ENCODE measurements at places on chromosomes 16 and 17.

- peak; percentile 88 for DNase-seq
These were observed 10.7 kb upstream of the SMTNL2 start for GRCh38 chr17:4573669-4574068.

DNA sequence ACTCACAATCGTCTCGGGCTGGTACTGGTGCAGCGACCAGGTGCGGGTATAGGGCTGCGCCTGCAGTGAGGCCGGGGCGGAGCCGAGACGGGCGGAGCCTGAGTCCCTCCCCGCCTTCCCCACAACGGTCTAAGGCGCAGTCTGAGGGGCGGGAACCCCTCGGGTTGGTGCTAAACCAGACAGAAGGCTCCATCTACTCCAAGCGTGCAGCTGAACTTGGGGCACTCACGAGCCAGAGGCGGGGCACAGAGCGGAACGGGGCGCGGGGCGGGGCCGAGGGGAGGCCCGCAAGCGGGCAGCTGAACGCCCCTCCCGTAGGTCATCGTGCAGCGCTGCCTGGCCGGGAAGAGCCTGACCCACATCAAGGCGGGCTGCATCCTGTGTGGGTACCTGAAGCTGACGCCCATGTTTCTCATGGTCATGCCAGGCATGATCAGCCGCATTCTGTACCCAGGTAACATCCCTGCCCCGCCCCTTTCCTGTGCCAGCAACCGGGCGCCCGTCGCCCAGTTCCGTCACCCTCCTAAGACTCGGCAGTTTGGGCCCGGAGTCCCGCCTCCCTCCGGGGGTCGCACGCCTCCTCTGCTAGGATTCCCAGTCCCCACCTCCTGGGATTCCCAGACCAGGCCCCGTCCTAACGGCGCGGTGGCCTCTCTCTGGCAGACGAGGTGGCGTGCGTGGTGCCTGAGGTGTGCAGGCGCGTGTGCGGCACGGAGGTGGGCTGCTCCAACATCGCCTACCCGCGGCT, 5.0 kb downstream of the SLC5A2 start:
- DNase-seq, result no peak

DNA sequence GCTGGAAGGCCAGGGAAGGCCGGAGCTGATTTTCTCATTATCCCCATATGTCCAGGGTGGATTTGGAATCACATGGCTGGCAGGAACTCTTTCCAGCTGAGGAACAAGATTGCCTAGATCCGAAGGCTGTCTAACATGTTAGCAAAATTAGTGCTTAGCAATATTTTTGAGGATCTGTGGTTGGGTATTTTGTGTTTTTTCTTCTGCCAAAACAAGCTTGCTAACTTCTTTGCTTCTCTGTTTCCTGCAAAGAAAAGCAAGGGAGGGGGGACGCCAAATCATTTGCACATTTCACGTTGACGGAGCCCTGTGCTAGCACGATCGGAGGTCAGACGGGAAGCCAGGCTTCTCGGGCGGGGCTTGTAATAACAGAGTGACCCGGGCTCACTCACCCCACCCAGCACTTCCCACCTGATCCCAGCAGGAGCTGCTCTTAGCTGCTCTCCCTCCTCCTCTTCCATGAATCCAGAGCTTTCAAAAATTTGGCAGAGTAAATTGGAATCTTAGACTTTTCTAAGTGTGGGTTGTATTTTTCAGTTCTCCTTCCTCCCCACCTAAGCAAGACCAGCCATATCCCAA, 33.3 kb upstream of the FOXF1 start:
- DNase-seq, result no peak

- DNase-seq, result no peak
These were observed 742 bp downstream of the PFN1 start for GRCh38 chr17:4947411-4948165.

DNA sequence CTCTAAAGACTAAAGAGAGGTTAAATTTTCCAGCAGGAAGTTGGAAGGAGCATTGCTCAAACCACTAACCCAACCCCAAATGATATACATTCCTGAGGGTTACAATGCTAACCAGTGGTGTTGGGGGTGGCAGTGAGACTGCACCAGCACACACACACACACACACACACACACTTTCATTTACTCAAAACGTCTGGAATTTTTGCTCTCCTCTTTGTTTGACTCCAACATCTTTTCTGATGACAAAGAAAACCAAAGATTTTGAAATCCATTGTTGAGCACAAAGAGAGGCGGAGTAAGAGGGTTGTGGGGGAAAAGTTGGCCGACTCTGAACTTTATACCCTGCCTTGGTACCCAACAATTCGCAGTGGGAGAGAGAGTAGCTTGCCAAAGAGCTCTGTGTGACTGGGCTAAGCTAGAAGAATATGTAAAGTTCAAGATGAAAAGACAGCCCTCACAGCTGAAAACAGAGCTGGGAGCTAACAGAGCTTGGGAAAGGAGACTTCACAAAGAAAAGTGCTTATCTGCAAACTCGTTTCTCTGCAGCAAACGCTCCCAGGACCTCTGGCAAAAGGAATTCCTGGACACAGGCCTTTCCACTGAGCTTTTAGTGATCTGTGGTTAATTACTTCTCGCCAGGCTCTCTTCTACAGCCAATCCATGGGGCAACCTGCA, 426.0 kb upstream of the CDH11 start:
- DNase-seq, result no peak

DNA sequence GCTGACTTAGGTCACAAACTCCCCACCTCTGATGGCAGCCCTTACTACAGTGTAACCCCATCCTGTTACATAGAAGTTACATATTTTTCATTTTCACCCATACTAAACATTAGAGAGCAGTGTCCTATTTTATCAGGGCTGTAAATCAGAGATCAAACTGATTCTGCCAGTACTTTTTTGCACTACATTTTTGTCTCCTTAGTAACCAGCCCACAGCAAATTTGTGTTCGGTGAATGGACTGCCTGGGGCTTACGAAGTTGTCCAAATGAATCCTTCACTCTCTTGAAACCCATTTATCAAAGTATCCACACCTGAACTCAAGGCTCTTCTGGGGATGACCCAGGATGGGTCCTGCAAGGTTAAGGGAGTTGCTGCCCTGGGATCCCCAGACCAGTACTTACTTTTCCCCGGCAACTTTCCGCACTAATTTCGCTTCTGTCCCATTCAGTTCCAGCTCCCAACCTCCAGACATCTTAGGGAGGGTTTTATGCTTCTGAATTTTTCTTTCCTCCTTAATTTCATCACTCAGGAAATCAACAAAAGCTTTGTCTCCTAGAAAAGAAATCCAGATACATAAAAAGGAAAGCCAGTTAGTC, 1.1 kb downstream of the C1QBP start:
- DNase-seq, result no peak

- DNase-seq, result no peak
These were observed 48.1 kb downstream of the MARF1 start for GRCh38 chr16:15594711-15595320.

- no peak for DNase-seq
These were observed 26.8 kb upstream of the PRKCA start for GRCh38 chr17:66275651-66276050.

DNA sequence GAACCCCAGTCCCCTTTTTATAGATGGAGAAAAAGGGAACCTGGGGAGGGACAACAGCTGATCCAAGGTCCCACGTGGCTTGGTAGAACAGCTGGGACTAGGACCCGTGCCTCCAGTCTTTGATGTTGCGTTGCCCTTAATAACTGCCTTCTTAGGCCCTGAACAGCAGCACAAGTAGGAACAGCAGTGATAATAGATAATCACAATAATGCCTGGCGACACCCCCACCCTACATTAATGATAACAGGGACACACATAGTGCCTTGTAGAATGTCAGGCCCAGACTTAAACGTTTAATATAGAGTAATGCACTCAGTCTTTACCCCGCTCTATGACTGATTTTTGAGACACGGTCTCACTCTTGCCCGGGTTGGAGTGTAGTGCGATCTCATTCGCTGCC, 96.4 kb downstream of the ABCC6 start:
- no peak for DNase-seq

GRCh38 chr17:54785643-54786268, 114.9 kb upstream of the TOM1L1 start:
- no peak for DNase-seq

DNA sequence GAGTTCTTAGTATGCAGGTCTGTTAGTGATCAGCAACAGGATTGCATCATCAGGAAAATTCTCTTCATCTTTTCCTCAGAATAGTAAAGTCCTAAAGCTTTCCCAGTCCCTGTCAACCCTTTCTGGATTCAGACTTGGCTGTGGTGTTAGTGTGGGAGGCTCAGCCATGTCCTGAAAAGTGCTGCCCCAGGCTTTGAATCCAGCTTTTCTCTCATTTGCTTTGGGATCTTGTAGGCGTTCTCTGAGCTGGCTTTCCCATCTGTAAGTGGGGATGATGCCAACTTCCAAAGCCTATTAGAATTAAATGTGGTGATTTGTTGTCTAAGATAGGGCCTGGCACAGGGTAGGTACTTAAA, 3.0 kb downstream of the ALKBH5 start:
- no peak for DNase-seq

DNA sequence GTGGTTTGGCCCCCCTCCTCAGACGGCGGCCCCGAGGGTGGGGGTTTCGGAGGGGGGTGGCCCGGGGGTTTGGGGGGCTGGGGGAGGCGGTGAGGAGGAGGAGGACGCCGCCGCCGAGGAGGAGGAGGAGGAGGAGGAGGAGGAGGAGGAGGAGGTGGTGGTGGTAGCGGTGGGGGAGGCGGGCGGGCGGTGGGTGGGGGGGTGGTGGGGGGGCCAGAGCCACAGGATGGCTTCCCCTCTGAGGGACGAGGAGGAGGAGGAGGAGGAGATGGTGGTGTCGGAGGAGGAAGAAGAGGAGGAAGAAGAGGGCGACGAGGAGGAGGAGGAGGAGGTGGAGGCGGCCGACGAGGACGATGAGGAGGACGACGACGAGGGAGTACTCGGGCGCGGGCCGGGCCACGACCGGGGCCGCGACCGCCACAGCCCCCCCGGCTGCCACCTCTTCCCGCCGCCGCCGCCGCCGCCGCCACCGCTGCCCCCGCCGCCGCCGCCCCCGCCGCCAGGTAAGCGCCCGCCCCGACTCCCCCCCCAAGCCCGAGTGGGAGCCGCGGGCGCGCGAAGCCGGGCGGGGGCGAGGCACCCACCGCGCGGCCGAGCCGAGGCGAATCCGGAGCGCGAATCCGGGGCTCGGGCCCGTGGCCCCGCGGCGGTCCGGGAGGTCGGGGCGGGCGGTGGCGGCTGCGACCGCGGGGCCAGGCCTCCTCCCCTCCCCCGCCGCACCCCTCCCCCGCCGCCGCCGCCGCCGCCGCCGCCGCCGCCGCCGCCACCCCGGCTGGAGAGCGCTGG, 3.8 kb upstream of the CHD3 start:
- no peak for DNase-seq

- DNase-seq, result no peak
These were observed 11.6 kb downstream of the RCVRN start for GRCh38 chr17:9893411-9894012.

DNA sequence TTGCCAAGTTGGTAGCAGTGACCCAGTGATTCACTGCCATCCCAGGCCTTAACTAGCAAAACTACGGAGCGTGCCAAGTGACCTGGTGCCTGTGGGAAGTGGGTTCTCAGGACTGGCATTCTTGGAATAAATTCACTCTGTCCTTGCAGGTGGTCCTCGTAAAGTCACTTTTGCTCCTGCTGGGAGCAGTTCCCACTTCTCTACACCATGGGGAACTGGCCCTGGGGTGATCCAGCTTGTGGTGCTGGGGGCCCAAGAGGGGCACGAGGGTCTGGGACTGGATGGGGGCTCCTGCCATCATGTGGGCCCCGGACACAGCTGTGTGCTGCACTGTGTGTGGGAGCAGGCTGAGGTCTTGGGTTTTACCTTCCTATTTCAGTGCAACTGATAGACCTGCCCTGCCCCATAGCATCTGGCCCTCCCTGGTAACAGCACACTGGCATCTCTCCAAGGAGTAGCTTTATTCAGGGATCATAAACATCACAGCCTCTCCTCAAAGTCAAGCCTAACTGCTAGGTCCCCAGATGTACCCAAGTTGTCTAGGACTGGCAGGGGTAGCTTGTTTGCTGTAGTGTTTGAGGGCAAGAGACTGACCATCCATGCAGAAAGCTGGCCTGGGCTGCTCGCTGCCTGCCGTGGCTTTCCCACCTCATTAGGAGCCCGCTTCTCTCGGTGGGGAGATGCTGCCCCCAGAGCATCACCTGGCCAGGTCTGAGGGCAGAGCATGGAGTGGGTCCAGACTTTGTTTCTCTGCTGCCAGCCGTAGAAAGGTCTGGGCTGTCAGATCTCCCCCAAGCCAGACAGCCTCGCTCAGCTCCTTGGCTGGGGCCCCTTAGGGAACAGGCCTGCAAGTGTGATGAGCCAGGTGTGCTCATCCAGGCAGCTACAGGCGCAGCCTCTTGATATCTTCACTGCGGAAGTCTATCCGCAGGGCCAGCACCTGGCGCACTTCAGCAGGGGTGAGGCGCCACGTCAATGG, 26.0 kb downstream of the FCSK start:
- DNase-seq, result no peak

DNA sequence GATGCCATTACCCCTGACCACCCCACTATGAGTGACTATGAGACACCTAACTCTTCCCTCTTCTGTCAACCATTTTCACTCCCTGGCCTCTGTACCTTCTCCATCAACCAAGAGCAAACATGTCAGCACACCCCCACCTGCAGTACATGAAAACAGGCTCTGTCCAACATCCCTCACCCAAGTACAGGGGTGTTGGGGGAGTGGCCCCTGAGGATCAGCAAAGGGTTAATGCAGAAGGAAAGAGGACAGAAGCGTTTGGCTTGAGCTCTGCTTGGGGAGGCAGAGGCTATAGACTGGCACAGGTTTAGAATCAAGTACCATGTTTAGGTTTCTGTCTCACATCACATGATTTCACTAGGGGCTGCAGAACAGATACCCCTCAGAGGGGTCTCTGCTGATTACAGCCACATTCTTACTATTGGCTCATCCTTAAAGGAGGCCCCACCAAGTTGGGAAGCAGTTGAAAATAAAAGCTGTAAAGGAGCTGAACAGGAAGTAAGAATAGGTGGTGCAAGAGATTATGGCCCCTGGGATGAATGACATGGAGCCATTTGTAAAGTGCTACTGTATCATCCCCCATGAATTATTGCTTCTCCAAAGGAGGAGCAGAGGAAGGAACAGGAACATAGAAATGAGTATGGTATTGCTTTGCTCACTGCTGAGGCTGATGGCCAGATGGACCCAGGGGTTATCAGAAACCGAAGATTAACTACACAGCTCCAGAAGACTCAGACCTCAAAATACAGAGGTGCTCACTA, 2.4 kb upstream of the PSMC3IP start:
- no peak for DNase-seq

DNA sequence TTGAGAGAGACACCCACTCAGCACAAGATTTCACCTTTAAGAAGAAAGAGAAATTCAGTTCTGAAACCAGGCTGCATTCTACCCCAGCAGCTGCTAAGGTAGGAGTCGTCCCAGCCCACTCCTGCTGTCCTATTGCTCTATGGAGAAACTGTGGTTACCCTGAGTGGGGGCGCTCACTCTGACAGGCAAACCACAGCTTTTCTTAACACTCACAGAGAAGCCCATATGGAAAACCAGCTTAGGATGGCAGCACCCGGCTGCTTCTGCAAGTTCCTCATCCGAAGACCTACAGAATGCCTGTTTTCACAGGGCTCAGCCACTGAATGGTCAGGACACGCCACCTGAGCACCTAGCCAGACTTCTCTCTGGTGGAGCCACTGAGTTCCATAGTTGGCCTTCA, 7.5 kb downstream of the ATP5PD start:
- DNase-seq, result no peak

All from cardiac septum (tissue), 1 donor.